ENCODE measurements at places on chromosomes 4 and X. TPM values are rescaled to one million over a fixed set of nuclear protein-coding genes. Genes with fewer than 3 reads are reported as not detected.

GRIA2 gene
- total RNA-seq = not detected

PCDH11X gene
- total RNA-seq = not detected

SASH3 gene
- total RNA-seq = not detected

SLC38A5 gene
- total RNA-seq = 167 TPM

RTL9 gene
- total RNA-seq = 0.08 TPM

CT45A1 gene
- total RNA-seq = not detected

HSFX2 gene
- total RNA-seq = not detected

SLC34A2 gene
- total RNA-seq = not detected

S100P gene
- total RNA-seq = not detected

PLK4 gene
- 4.6 TPM for total RNA-seq

AREG gene
- total RNA-seq = 2,086 TPM

DNAAF6 gene
- not detected for total RNA-seq

FAM53A gene
- total RNA-seq = 7.7 TPM

HSD17B11 gene
- total RNA-seq = 16.7 TPM

CCSER1 gene
- 0.39 TPM for total RNA-seq

ABCG2 gene
- total RNA-seq = 3.0 TPM

GNRHR gene
- total RNA-seq = not detected

REELD1 gene
- not detected for total RNA-seq

ELK1 gene
- 27.4 TPM for total RNA-seq

BEX5 gene
- total RNA-seq = 3.9 TPM

STBD1 gene
- 3.4 TPM for total RNA-seq

ASB9 gene
- 0.91 TPM for total RNA-seq

PPEF2 gene
- not detected for total RNA-seq

SSX3 gene
- total RNA-seq = not detected

ADRA2C gene
- 0.70 TPM for total RNA-seq
